Occipital lobe (tissue), 3 donors: ENCODE measurements at places on chromosomes 2 and 18. TPM values are rescaled to one million over a fixed set of nuclear protein-coding genes. Genes with fewer than 3 reads are reported as not detected.

The NEUROD1 gene
- 3.3 TPM for total RNA-seq

The CCDC138 gene
- 48.4 TPM for total RNA-seq

The KCNJ3 gene
- total RNA-seq = 22.8 TPM

The SLC5A7 gene
- 0.94 TPM for total RNA-seq

The SESTD1 gene
- 82.2 TPM for total RNA-seq

The GCG gene
- total RNA-seq = not detected

The CHRNG gene
- 0.16 TPM for total RNA-seq

The UCN gene
- total RNA-seq = 1.1 TPM

The CHMP3 gene
- 50.1 TPM for total RNA-seq

The AGXT gene
- total RNA-seq = not detected

The INHA gene
- total RNA-seq = not detected
